ENCODE measurements at places on chromosomes 7 and 10.

DNA sequence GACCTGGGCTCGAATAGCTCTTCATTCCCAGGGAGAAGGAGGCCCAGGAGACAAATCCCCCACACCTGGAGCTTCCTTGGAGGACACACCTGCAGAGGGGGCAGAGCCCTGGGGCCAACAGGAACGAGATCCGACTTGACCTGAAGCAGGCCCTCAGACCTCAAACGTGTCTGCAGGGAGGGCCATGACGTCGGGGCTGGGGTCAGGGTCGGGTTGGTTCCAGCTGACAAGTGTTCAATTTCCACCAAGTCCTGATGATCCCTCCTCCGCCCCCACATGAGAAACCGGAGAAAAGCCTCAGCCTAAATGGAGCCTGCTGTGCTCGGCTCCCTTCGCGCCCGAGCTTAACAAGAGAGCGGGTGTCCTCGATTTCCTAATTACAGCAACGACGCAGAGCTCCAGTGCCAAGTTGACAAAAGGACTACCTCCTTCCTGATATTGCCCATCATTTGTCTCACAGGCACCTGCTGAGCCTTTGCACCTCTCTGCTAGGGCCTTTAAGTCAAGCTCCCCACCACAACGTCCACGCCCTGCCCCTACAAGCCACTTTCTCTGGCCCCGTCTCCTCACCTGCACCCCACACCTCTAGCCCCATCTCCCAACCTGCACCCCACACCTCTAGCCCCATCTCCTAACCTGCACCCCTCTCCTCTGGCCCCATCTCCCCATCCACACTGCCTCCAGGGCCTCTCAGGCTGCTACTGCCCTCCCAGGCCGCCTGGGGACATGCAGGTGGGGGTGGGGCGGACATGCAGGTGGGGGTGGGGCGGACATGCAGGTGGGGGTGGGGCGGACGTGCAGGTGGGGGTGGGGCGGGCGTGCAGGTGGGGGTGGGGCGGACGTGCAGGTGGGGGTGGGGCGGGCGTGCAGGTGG lies 519.4 kb downstream of the GLRX3 start:
- DNase-seq, result no peak

DNA sequence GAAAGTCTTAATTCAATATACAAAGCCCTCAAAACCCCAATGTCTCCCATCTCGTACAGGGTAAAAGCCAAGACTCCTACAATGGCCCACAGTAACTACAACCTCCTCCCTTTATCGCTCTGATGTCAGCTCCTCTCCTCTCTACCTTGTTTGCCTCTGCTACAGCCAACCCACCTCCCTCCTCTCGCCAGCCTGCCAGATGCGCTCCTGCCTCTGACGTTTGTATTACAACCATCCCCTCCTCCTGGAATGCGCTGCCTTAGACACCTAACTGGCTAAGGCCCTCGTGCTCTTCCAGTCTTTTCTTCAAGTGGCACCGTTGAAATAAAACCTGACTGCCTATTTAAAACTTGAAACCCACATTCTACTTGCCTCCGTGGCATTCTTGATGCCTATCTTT lies 115.3 kb upstream of the MYO3A start:
- DNase-seq, result no peak

- no peak for DNase-seq
Measured at GRCh38 chr10:79052291-79053080, 16.3 kb upstream of the ZMIZ1 start.

DNA sequence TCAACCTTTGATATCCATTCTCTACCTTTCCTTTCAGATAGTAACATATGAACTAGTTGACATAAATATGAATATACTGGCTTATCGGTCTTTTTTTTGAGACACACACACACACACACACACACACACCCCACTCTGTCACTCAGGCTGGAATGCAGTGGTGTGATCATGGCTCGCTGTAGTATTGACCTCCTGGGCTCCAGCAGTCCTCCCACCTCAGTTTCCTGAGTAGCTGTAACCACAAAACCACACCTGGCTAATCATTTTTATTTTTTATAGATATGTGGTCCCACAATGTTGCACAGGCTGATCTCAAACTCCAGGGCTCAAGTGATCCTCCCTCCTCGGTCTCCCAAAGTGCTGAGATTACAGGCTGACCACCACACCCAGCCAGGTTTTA lies 14.2 kb upstream of the NT5C3A start:
- no peak for DNase-seq

DNA sequence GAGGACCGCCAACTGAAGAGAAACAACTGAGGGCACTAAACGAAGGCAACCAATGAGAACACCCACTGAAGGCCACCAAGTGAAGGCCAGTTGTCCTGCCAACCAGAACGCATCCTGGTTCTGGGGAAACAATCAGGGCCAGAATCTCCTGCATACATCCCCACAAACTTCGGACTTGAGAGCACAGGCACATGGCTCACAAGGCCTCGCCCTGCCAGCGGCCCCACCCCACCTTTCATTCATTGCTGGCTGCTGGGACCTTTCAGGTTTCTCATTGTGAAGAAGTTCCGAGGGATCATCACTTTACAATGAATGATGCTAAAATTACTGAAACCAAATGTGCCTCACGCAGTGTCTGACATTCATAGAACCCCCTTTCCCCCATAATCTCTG lies 79.2 kb upstream of the ABI1 start:
- DNase-seq, result no peak

GRCh38 chr10:12699781-12700556 lies 301.5 kb downstream of the CCDC3 start:
- DNase-seq, result no peak

- no peak for DNase-seq
Measured at GRCh38 chr7:136324073-136324704, 347.0 kb upstream of the MTPN start.

DNA sequence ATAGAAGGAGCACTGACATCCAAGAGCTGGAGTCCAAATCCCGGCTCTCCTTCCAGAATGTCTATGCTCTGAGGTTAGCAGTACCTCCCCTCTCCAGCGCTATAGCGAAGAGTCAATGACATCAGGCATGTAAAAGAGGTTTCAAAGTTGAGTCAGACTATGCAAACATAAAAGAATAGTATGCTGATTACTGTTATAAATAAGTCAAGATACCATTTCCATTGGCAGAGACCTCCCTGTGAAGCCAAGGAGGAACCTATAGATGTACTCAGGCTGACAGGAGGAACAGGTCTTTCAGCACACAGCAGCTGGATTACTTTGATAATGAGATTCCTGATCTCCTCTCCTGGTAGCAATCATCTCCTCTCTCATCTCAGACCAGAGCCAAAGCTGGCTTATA lies 103.9 kb upstream of the EFCAB10 start:
- DNase-seq, result no peak

All from AG09309 (cell line).